ENCODE measurements at places on chromosomes 16 and 17.

DNA sequence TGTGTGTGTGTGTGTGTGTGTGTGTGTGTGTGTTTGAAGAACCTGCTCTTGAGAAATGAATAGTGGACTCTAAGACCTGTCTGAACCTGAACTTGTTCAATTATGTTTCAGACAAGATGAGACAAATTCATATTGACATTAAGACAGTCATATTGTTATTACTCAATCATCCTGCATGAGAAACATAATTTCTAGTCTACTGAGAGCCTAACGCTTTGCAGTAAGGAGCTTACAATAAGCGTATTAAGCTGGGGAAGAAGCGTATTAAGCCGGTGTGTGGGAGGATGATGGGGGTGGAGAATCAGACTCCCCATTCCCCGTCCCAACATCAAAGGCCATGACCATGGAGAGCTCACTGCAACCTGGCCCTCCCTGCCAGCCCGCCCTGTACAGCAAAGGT is 22.4 kb upstream of the MNT start:
- DNase-seq: no peak

- DNase-seq: no peak
Measured at GRCh38 chr16:35533683-35534082, 2074.3 kb downstream of the TP53TG3F start.

GRCh38 chr17:18314059-18314730 is 599 bp downstream of the TOP3A start:
- no peak for DNase-seq

GRCh38 chr16:1926271-1926670 is 8.1 kb upstream of the HS3ST6 start:
- no peak for DNase-seq

DNA sequence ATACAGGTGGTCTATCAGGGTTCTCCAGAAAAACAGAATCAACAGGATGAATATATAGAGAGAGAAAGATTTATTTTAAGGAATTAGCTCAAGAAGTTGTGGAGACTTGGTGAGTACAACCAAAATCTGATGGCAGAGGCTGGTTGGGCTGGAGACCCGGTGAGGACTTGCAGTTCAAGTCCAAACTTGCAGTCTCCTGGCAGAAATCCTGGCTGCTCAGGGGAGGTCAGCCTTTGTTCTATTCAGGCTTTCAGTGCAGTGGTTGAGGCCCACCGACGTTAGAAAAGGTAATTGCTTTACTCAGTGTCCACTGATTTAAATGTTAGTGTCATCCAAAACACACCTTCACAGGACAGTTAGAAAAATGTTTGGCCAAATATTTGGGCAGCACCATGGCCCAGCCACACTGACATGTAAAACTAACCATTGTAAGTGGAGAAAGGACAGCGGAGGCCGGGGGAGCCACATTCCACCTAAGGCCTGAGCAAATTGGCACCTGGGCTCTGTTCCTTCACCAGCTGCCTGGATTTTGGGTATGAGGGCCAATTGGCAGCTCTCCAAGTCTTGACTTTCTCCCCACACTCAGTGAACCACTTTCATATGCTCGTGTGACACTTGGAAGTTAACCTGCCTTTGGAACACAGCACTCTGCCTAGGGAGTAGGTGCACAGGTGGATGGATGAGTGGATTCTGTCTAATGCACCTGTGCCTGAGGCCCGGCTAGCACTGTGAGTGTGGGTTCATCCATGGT is 54.7 kb downstream of the CACNG5 start:
- no peak for DNase-seq

DNA sequence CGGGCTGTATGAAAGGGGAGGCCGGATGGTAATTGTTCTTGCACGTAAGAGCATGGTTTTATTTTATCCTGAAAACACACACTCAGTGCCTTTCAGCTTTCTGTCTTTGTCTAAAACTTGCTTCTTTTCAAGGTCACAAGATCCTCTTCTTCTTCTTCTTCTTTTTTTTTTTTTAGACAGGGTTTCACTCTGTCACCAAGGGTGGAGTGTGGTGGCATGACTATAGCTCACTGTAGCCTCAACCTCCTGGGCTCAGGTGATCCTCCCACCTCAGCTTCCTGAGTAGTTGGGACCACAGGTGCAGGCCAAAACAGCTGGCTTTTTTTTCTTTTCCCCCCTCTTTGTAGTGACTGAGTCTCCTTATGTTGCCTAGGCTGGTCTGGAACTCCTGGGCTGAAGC is 15.9 kb upstream of the ZNF629 start:
- no peak for DNase-seq

GRCh38 chr17:30375661-30376060 is 3.1 kb upstream of the CPD start:
- DNase-seq: peak; percentile 14

- no peak for DNase-seq
Measured at GRCh38 chr17:80465327-80465974, 11.0 kb downstream of the NPTX1 start.

DNA sequence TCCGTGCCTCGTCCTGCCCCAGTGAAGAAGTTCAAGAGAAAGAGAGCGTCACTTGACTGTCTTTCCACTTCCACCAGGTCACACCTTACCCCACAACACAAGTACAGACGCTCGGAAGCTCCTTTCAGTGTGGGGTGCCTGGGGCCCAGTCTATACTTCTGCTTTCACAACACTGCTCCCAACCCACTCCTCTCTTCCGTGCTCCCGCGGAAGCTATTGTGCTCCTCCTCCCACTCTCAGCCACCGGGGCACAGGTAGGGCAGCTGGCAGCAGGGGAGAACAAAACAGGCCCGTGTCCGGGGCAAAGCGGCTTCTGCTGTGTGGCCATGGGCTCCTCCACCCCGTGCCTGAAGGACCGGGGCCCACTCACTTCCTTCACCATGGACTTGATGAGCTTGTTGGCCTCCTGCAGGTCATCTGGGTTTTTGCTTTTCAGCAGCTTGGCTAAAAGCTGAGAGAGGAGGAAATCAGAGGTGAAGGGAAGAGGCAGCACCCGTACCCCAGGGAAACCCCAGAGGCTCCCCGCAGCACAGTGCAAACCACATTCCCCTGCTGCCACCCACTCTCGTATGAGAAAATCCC is 18.9 kb downstream of the GGA3 start:
- DNase-seq: no peak

- DNase-seq: no peak
Measured at GRCh38 chr17:35433075-35433894, 985 bp upstream of the SLFN12 start.

GRCh38 chr17:70323269-70323668 is 153.9 kb downstream of the KCNJ2 start:
- no peak for DNase-seq

- DNase-seq: no peak
Measured at GRCh38 chr17:65978871-65979270, 213.1 kb downstream of the CEP112 start.

DNA sequence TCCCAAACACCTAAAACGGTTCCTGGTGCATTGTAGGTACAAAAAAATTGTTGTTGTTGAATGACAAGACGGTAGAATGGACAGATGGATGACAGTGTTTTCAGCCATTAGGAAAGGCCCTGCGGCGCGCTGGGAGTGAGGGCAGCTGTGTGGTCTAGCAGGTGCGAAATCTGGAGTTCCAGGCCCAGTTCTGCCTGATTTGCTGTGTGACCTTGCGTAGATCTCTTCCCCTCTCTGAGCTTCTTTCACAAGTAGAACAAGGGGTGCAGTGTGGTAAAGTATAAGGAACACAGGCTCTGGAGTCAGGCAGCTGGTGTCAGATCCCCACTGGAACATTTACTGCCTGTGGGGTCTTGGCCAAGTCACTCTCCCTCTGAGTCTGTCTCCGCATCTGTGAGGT is 25.3 kb downstream of the SPNS2 start:
- no peak for DNase-seq

GRCh38 chr17:43701318-43701743 is 39.6 kb upstream of the MEOX1 start:
- DNase-seq: no peak

DNA sequence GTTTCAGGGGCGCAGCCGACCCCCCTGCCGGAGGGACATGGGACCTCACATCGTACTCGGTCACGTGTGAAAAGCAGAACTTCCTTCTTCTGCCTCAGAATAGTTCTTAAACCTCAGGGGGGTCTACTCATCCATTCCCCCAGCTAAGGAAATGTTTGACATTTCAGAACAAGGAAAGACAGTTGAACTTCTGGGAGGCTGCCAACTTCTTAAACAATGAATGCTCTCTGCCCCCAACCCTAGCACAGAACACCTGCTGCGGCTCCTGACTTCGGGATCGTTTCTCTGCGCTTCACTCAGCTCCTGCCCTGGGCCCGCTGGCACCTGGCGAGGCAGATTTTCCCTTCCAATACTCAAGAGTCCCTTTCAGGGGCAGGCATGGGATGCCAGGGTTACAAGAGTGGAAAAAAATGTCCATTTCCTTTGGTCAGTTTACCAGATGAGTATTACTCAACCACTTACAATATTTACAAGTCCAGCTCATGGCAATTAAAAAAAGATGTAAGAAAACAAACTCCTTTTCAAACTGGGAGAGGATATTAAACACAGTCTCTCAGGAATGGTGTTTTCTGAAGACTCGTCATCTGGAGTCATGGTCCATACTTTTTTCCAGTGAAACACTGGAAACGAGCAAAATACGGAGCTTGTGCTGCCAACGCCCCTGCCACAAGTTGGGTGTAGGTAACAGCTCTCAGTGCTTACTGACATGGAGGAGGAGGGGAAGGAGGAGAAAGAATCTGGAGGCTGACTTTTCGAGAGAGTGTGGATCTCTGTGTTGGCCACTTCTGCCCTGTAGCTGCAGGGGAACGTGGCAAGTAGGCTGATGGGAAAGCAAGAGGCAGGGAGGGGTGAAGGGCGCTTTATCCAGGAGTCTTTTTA is 235.7 kb downstream of the NTN1 start:
- DNase-seq: no peak

- DNase-seq: no peak
Measured at GRCh38 chr17:19249681-19250080, 12.5 kb downstream of the EPN2 start.

- DNase-seq: no peak
Measured at GRCh38 chr17:58513267-58513964, 1.0 kb downstream of the MTMR4 start.

DNA sequence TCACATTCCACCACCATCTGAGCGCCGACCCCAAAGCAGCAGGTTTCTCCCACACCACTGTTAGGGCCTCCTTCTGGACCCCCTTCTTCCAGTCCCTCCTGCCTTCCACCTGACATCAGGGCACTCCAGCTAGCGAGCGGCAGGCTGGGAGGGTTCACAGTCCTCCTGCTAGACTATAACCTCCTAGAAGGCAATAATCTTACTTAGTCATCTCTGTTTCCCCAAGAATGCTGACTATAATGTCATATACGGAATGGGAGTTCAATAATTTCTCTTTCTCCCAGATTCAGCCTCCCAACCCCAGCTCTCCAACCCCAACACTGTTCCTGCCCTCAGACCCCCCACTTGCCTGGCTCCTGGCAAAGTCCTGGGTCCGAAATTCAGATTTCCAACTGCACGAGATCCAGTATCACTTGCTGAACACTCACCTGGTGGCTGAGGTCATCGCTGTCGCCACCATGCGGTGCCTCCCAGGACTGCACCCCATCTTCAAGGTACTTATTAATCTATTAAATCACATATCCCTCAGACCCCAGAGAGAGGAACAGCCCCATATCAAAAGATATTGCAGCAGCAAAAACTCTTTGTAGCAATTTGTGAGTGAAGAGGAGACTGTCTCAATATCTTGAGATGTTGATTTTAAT is 5.6 kb downstream of the ALOX12 start:
- no peak for DNase-seq

DNA sequence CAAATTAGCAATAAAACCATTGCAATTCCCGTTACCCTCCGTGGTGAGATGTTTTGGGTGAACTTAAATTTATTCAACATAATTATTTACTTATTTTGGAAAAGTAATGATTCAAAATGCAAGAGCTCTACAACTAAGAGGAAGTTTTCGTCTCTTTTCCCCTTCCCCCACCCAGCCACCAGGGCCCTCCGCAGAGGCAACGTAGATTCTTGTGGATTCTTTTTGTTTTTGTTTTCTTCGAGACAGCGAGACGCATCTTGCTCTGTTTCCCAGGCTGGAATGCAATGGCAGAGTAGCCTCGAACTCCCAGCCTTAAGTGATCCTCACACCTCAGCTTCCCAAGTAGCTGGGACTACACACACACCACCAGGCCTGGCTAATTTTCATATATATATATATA is 19.2 kb downstream of the CCDC40 start:
- DNase-seq: no peak

DNA sequence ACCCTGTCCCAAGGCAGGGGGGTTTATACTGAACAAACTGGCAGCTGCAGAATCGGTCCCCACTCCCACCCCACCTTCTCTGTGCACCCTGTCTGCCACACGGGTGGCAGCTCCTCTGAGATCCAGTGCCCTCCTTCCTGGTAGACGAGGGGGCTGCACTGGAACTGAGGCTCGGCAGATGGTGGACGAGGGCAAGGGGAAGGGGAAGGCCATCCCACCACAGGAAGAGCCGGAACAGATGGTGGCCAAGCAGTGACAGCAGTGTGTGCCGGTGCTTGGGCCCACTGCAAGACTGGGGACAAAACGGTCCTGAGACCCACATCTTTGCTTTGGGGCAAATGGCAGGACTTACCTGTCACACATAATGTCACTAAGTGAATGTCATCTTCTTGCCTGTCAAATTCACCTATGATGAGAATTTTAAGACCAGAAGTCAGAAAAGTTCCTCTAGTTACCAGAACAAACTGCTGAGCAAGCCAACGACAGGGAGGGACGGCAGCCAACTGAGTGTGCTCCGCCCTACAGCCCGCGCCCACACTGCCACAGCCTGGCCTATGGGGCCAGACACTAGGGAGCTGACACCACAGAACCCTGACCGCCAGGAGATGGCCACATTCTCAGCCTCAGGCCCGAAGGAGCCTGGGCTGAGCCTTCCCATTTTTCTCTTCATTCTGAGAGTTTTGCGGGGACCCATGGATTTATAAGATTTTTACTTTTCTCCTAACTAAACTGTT is 14.4 kb downstream of the NTAN1 start:
- DNase-seq: no peak

DNA sequence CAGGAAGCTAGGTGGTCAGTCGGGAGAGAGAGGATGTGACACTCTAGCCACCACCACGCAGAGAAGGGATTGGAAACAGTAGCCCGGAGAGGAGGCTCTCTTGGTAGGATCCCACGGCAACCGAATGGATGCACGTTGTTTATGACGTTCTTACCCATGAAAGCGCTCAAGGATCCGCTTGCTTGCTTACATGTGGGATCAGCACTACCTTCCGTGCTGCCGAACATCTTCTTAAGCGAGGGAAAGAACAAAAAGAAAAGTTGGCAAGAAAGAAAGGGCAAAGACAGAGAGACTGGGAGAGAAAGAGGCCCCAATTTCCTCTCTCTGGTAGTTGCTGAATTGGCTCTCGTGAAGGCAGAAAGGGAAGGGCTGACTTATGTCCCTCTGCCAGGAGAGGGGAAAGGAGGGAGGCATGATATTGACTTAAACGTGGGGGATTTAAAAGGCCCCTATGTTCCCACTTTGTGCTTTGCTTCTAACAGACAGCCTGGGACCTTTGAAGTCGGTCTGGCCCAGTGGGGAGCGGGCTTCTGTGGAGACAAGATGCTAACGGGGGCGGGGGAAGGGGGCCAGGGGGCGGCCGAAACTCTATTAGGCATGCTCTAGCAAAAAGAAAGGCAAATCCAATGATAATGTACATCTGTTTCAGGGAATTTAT is 35.4 kb downstream of the SNX20 start:
- DNase-seq: no peak

- DNase-seq: no peak
Measured at GRCh38 chr17:31824766-31825360, 34.2 kb downstream of the COPRS start.

- no peak for DNase-seq
Measured at GRCh38 chr17:78416791-78417530, 38.5 kb downstream of the PGS1 start.

GRCh38 chr16:1277617-1278282 is 21.9 kb downstream of the TPSD1 start:
- no peak for DNase-seq

GRCh38 chr17:79836972-79837887 is 2.0 kb downstream of the CBX4 start:
- no peak for DNase-seq
